Astrocyte of the spinal cord (primary cell): ENCODE measurements at places on chromosomes 3 and 15.

- no peak for DNase-seq
Measured at GRCh38 chr15:67807836-67808235, 17.5 kb upstream of the SKOR1 start.

DNA sequence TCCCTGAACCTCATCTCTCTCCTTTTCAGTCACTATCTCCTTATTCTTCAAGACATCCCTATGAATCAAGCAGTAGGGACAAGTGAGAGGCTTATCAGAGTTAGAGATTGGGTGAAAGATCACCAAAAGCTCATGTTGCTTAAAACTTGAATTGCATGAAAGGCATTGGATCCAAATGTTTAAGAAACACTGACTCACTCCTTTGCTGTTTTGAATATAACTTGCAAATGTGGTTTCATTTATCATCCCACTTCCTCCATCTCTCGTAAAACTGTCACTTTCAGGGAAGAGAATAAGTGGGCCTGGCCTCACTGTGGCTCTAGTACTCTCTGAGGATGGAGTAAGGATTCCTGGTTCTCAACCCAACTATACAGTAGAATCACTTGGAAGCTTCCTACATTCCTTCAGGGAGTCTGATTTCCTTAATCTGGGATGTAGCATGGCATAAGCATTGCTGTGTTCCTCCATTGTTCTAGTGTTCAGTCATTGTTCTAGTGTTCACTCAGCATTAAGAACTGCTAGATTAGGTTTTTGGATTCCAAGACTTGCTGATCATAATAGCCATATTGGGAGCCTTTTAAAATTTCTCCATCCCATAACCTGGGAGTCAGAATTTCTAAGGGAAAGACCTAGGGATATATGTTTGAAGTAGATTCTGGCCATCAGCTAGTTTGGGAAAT, 171.8 kb downstream of the TMEM108 start:
- DNase-seq, result peak; percentile 56

DNA sequence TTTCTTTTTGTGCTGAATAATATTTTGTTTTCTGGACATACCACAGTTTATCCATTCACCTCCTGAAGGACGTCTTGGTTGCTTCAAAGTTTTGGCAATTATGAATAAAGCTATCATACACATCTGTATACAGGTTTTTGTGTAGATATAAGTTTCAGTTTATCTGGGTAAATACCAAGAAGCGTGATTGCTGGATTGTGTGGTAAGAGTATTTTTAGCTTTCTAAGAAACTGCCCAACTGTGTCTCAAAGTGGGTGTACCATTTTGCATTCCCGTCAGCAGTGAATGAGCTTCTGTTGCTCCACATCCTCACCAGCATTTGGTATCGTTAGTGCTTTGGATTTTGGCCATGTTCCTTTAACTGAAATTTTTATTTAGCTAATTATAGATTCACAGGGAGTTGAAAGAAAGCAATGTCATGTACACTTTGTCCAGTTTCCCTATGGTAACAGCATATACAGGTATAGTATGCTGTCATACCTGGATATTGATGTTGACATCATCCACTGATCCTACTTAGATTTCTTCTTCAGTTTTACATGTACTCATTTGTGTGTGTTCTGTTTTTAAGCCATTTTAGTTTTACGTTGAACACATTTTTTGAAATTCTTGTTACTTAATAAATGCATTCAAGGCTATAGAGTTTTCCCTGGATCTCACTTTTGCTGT, 11.9 kb downstream of the ARID3B start:
- DNase-seq, result no peak

- DNase-seq, result no peak
Measured at GRCh38 chr3:2465842-2466241, 367.2 kb downstream of the CNTN4 start.

DNA sequence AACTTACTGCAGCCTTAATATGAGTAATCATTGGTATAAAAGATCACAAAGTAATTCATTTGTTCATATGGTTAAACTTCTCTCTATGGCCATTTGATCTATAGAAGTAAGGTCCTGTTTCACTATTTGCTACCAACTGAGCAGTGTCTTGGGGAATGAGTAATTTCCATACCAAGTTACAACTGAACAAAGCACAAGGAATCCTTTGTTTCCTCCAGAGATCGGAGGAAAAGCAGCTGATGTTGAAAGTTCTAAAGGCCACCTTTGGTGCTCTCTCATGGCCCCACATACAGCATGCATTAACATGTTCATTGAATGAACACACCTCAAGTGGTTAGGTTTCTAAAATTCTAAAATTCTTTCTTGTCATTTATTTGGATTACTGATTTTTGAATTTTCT, 7.1 kb upstream of the CNTN3 start:
- DNase-seq, result no peak

DNA sequence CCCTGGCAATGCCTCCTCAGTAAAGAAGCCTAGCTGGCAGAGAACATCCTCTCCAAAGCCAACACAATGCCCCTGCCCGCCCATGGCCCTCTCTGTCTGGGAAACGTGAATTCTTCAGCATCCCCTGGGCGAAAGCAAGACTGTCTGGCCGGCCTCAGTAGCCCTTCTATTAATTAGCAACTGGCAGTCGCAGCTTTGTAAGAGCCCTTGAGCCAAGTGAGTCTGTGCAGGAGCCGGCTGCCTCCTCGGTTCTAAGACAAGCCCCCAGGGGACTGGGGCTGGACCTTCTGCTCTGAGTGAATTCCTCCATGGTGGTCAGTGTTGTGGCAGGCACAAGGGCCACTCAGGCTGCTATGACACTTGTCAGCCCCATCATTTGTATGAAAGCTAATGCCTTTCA, 7.4 kb downstream of the HCN4 start:
- no peak for DNase-seq

DNA sequence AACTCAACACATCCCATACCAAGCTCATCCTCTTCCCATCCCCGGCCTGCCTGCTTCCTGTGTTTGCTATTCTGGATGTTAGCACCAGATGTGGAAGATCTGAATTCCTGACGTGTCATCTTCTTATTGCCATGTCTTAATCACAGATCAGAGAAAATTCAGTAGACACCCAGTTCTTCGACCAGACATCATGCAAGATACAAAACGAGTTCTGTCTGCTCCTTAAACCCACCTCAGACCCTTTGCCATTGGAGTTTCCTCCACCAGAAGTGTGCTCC, 52.0 kb downstream of the FGD5 start:
- no peak for DNase-seq

DNA sequence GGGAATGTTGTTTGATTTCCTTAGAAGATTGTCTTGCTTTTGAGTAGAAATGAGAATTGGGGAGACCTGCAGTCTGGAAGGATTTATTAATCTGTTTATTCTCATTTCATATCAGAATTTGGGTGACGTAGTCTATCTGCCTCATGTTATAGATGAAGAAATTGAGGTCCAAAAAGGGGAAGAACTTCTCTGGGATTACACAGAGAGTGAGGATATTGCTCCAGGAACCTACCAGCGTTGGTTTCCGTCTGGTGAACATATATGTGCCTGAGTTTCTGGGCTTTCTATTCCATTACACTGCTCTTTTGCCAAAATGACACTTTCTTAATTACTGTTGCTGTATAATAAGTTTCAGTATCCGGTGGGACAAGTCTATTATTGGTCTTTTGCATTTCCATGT, 51.8 kb downstream of the CTDSPL start:
- no peak for DNase-seq

- DNase-seq, result no peak
Measured at GRCh38 chr3:108525971-108526370, 15.6 kb upstream of the MYH15 start.

DNA sequence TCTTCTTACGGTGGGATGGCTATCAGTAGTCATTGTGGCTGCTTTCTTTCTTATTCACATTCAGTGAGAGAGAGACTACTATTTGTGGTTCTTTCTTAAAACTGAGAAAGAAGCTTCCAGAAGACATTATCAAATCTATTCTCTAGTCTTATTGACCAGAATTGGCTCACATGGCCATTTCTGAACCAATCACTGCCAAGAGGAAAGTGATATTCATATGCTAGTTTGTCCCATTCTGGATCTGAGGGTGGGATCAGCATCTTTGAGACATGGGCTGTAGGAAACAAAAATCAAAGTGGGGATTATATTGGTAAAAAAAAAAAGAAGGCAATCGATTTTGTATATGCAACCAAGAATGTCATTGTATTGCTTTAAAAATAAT, 106.4 kb upstream of the RASGRP1 start:
- no peak for DNase-seq

DNA sequence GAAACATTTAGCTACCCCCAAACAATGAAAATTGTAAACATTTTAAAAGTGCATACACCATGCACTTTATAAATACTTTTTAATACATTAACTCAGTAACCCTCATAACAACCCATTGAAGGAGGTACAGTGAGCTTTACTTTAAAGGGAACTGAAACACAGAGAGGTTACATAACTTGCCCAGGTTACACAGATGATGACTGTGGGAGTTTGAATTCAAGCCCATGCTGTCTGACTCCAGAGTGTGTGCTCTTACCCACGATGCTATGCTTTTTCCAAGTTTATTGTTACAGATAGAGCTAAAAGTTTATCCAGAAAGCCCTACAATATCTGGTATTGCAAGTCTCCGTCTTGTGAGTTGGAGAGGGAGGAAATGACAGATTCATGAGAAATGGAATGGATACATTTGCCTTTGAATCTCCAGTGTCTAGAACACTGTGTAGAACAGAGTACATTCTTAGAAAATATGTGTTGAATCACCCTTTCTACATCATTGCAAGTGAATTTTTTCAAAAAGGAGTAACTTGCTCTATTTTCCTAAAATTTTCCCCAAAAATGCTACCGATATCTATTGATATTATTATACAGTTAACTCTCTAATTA, 428.3 kb downstream of the NAALADL2 start:
- no peak for DNase-seq

GRCh38 chr3:98630416-98630815, 37.0 kb upstream of the CPOX start:
- no peak for DNase-seq

GRCh38 chr15:40944510-40945296, 8.6 kb upstream of the CHAC1 start:
- DNase-seq, result no peak

DNA sequence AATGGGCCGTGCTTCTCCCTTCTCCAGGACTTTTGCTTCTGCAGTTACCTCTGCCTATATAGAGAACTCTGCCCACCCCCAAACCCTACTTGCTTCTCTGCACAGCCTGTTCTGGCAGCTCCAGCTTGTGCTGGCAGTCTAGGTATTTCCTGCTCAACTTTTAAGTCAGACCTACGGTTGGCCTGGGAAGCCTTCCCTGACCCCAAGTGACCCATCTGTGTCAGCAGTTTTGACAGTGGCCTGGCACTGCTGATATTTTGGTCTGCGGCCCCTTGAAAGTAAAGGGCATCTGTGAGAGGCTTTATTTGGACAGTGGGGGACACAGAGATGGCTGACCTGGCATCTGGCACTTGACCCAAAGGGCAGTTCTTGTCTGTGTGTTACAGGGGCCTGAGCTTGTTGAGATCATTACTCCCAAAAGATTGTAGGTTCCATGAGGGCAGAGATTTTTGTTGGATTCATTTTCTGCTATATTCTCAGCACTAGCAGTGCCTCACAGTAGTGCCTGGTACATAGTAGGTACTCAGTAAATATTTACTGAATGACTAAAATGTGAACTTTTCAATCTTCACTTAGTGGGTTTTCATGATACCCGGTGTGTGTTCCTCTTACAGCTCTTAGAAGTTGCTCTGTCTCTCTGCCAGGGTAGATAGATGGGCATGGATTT, 55.2 kb upstream of the TRAK1 start:
- DNase-seq, result no peak

DNA sequence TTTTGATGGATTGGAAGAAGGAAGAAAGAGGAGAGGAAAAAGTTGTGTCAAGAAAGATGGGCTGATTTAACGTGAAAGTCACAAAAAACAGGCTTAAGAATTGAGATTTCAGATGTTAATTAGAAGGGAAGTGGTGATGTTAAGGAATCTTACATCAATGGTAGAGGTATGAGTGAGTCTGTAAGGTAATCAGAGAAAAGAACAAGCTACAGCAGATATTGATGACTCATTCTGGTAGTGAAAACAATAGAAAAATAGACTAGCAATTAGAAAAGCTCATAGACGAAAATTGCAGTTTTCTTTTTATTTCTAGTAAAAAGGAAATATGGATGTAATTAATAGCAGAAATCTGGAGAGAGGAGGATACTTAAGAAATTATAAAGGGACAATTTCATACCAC, 559.6 kb downstream of the MCTP2 start:
- peak; percentile 16 for DNase-seq

- DNase-seq, result no peak
Measured at GRCh38 chr3:153911116-153911515, 210.1 kb upstream of the ARHGEF26 start.

GRCh38 chr3:178686826-178687225, 150.6 kb downstream of the KCNMB2 start:
- DNase-seq, result no peak

GRCh38 chr15:91102546-91103330, 2.7 kb downstream of the SV2B start:
- no peak for DNase-seq

DNA sequence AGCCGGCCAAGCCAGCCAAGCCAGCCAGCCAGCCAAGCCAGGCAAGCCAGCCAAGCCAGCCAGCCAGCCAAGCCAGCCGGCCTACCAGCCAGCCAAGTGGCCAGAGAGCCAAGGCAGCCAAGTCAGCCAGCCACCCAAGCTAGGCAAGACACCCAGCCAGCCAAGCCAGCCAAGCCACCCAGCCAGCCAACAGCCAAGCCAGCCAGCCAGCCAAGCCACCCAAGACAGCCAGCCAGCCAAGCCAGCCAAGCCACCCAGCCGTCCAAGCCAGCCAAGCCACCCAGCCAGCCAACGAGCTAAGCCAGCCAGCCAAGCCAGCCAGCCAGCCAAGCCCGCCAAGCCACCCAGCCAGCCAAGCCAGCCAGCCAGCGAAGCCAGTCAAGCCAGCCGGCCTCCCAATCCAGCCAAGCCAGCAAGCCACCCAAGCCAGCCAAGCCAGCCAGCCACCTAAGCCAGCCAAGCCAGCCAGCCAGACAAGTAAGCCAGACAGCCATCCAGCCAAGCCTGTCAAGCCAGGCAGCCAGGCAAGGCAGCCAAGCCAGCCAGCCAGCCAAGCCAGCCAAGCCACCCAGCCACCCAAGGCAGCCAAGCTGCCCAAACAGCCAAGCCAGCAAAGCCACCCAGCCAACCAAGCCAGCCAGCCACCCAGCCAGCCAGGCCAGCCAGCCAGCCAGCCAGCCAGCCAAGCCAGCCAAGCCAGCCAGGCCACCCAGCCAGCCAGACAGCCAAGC, 200.5 kb downstream of the GOLGA6L6 start:
- peak; percentile 34 for DNase-seq

DNA sequence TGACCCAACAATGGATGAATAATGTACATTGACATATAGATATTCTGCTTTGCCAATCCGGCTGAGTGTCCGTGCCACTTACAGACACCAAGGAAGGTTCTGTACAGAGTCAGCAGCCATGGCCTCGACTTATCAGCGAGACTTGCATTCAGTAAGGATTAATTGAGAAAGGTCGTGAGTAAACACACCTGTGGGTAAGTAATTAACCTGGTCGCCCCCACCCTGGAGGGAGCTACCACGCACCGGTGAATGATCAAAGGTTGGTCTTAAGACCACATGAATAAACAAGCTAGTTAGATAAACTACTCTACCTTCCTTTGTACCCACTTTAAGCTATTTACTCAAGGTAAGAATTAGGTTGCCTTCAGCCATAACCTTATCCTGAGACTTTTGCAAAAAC, 66.5 kb upstream of the MFGE8 start:
- no peak for DNase-seq
